Putamen (tissue), 1 donor: ENCODE measurements at places on chromosomes 6 and 20.

DNA sequence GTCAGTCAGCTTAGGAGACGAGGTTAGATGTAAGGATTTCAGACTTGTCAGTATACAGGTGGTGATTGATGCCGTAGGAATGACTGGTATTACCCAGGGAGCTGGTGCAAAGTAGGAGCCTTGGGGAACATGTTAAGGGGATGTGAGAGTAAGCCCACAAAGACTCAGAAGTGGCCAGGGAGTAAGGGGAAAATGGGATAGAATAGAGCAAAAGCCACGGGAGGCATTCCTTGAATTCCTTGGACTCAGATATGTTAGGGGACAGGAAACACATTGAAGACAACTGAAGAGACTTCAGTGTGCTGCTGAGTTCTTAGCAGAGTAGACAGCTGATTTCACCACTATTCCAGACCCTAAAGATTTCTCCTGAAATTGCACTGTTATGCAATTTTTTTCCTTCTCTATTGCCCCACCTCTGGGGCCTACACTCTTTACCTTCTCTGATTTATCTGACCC lies 1.2 kb upstream of the ACAT2 start:
- no peak for DNase-seq

- peak; percentile 68 for DNase-seq
These were observed 19.2 kb downstream of the MRPS18A start for GRCh38 chr6:43668151-43669028.

GRCh38 chr6:19299129-19299528 lies 538.0 kb upstream of the ID4 start:
- DNase-seq = no peak

DNA sequence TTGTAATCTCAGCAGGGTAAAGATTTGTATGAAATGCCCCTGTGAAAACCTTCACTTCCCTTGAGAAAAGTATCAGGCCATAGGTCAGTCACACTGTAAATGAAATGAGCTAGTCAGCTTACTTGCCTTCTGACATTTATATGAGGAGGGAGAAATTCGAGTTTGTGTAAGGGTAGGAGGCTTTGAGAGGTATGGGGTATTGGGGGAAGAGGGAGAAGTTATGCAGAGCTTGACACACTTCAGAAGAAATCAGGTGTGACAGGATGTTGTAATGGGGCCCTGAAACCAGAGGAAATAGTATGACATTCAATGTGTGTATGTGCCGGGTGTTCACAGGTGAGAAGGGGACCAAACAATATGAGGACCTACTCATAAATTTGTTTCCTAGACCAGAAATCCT lies 64.2 kb upstream of the CCN6 start:
- no peak for DNase-seq

- DNase-seq = peak; percentile 74
These were observed 6.8 kb upstream of the MICA start for GRCh38 chr6:31396422-31397152.

- no peak for DNase-seq
These were observed 1065.0 kb downstream of the EPHA7 start for GRCh38 chr6:92354270-92354829.

GRCh38 chr20:50203951-50204937 lies 13.6 kb downstream of the CEBPB start:
- no peak for DNase-seq

DNA sequence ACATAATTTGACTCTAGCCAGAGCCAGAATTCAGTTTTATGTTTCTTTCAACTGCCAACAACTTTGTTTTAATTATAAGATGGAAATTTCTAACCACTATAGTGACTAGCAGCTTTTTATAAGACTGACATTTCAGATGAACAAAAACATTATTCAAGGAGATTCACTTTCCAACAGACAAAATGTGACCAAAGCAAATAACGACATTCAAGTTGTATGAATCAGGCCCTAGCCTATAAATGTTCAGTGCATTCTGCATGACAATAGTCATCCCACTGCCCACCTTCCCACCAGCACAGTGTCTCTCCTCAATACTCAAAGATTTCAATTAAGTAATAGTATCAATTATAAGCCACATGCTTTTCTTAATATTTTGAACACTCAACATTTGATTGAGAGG lies 200.7 kb downstream of the KHDC1L start:
- no peak for DNase-seq

DNA sequence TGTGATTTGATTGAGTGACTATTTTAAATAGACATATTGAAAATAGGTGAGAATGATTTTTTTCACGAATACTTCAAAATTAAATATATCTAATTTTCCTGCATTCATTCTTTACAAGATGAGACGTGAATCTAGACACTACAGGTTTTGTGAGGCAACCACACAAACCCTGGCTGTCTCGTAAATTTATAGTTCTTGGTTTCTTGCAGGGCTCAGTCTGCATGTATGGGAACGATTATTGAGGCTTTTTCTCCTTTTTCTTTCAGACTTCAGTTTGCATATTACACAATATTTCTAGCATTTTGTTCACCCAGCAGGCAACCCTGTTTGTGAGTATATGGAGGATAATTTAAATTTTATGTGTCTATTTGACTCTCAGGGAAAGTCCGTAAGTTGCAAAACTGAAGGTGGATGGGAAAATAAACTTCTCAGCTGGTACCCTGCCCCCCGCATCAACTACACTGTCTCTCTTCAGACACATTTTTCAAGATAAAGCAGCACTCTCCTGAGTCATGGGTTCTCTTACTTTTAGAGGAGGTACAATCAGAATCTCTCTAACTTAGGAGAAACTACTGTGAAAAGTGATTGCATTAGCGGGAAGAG lies 1349.3 kb downstream of the GRIK2 start:
- no peak for DNase-seq

DNA sequence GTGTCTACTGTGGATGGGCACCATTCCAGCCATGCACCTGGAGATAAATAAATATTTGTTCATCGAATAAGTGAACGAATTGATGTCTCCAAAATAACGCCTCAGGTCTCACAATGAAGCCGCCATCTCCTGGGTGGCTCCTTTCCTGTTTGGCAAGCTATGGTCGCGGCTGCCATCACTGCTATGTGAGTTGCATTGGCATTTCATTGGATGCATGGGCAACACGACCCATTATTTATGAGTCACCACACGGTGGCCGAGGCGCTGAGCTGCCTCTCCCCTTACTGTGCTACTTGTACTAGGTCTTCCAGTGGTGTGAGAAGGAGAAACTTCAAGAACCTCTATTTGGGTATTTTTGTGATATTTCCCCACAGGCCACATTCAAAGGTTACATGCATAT lies 21.3 kb upstream of the PDE10A start:
- no peak for DNase-seq
